ENCODE measurements at places on chromosomes 4 and X. TPM values are rescaled to one million over a fixed set of nuclear protein-coding genes. Genes with fewer than 3 reads are reported as not detected.

GABRG1 gene
- polyA plus RNA-seq, result not detected

GRCh38 chrX:96373047-96373355 lies 311.6 kb upstream of the DIAPH2 start:
- no peak for DNase-seq

- no peak for DNase-seq
These were observed 34.4 kb downstream of the PARM1 start for GRCh38 chr4:74967324-74967723.

CSAG3 gene
- polyA plus RNA-seq, result not detected

GRCh38 chrX:77603635-77604336 lies 156.6 kb downstream of the FGF16 start:
- DNase-seq, result no peak

DNA sequence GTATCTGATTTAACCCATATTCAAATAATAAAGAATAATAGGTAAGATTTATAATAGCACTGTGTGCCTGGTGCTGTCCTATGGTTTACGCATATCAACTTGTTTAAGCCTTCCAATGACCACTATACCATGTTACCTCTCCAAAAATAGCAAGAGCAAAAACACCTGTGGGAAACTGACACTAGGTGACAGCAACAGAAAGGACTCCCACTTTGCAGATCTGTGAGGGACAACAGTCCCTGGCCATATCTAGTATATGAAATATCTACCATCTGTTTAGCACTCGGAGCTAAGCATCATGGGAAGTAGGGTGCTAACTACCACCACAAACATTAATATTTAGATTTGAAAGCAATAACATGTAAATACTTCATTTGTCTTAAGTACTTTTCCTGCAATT lies 55.7 kb upstream of the TXK start:
- DNase-seq, result no peak

GRCh38 chr4:77194989-77195388 lies 38.0 kb downstream of the CCNG2 start:
- DNase-seq, result no peak

GRCh38 chr4:41320786-41321185 lies 64.1 kb downstream of the UCHL1 start:
- no peak for DNase-seq

DNA sequence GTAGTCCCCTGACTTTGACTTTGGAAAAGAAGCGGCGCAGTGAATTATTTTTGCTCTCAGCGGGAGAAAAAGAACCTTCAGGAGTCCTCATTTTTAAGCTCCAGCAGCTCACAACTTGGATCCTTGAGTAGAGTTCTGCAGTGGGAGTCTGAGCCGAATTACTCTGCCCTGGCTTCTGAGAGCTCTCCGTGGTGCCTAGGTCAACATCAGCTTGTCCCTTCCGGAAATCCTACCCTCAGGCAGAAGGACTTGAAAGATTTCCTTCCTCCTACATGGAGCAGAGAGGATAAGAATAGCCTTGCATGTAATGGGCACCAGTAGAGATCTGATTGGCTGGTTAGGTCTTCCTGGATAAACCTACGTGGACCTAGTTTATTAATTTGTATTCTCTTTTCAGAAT lies 549.7 kb upstream of the TENM3 start:
- no peak for DNase-seq
